Mesenteric fat pad (tissue), 1 donor: ENCODE measurements at places on chromosomes 5 and 9. TPM values are rescaled to one million over a fixed set of nuclear protein-coding genes. Genes with fewer than 3 reads are reported as not detected.

The CRB2 gene
- not detected for total RNA-seq

The ADRB2 gene
- 25.3 TPM for total RNA-seq

The LCN1 gene
- total RNA-seq = 2.3 TPM

The CACFD1 gene
- 9.3 TPM for total RNA-seq

The IL3 gene
- not detected for total RNA-seq

The SH3TC2 gene
- 0.64 TPM for total RNA-seq

GRCh38 chr9:9817176-9817575, 795.6 kb downstream of the PTPRD start:
- DNase-seq = no peak

GRCh38 chr9:76401176-76401575, 7.0 kb upstream of the RFK start:
- no peak for DNase-seq

DNA sequence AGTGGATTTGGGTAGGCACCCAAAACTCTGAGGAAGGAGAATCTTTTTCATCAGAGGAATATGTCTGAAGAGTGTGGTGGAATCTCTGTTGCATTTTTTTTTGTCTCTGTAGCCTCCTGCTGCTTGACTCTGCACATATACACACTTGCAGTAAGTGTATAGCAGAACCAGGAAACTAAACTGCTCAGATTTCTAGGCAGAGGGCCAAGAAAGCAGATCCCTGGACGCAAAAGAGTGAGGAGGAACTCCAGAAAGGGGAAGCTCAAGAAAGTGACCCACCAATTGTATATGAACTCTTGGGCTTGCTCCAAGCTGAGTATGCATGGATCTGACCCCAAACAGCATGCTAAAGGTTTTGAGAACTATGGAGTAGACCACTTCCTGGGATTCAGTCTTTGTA, 181.8 kb downstream of the GADD45G start:
- no peak for DNase-seq

- DNase-seq = no peak
Measured at GRCh38 chr5:72337159-72337558, 17.0 kb downstream of the PTCD2 start.

DNA sequence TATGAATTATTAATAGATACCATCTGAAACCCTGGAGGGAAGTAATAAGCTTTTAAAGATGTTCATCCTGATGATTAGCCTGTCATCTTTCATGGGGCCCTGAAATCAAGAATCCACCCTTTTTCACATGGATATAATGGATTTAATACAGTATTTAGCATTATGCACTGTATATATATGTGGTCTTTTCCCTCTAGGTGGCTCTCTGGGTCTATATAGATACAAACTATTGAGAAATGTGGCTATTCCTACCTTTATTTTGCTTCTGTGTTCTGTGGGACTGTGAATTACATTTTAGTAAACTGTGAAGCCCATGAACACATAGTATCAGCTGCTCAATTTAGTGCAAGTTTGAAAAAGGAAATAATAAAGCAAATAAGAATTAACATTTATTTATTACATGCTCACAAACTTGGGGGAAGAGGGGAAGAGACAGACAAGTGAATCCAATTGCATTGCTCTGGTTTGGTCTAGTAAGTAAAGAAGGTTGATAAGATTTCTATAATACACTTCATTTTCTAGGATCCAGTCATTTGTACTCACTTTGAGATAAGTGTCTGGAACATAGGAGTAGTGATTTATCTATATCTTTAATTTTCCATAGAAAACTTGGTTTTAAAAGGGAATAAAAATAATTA, 112.2 kb downstream of the SCAMP1 start:
- DNase-seq = no peak

- DNase-seq = no peak
Measured at GRCh38 chr5:118722122-118723020, 266.0 kb downstream of the DTWD2 start.

GRCh38 chr5:160657622-160658458, 194.2 kb downstream of the ATP10B start:
- no peak for DNase-seq
